ENCODE measurements at places on chromosomes 1 and 21.
A peak's percentile ranks its signal among the peaks of the same experiment; 100 is the strongest.

GRCh38 chr1:221567859-221568507 lies 173.9 kb downstream of the DUSP10 start:
- H3K4me1 ChIP-seq = peaks cover 8% of the 10 kb centered on the region
- no peak for DNase-seq
- no peak overlapping the region for H3K27ac ChIP-seq
- no peaks in the 10 kb centered on the region for H3K27me3 ChIP-seq

DNA sequence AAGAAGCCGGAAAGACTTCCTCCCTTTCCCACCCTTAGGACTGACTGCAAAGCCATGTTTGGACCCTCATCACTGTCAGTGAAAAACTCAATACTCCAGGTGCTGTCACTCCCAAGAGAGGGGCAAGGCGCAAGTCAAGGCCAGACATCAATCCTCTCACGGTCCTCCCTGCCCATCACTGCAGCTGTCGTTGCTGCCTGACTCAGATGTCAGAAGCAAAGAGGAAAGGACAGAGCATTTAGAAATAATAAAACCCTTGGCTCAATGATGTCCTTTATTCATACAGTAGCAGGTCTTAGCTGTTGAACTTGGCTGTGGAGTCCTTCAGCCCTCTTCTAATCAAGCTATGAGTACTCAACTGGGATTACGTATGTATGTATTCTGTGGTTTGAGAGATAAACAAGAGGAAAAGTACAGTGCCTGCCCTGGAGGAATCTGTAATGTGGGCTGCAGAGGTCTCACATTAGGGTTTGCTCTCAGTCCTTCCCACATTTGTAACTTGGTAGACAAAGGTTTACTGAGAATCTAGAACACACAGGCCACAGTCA lies 13.5 kb downstream of the SUSD4 start:
- no peaks in the 10 kb centered on the region for H3K36me3 ChIP-seq
- H3K27me3 ChIP-seq = no peaks in the 10 kb centered on the region
- peaks cover 18% of the 10 kb centered on the region for H3K4me1 ChIP-seq
- no peak overlapping the region for H3K27ac ChIP-seq
- no peak overlapping the region for H3K4me3 ChIP-seq
- no peak for DNase-seq

DNA sequence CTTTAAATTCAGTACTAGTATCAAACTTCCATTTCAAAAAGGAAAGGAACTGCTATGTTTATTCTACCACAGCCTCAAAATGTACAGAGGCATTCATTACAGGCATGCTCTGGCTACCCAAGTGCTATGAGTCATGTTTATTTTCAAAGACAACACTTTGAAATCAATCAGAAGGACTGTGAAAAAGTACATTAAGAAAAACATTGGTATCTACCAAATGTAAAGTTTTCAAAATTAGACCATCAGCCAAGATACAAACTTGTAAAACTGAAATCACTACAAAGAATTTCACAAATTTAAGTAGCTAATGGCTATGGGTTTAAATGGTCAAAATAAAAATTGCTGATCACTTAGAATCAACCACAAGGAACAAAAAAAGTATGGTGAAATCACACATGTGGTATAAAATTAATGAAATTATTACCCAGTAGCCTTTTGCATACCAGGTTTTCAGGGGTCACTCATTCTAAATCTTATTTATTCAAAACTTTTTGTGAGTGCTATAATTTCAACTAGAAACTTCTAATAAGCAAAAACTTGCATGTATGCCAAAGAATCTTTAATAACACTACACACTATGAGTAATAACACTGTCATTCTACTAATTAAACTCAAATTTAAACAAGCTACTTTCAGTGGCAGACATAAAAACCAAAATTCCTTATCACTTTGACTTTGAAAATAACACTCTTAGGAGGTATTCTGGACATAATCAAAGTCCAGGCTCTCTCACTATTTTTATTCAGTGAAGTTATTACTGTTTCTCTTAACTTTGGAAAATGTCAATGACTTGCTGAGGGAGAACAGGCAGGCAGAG lies 49.2 kb downstream of the ENAH start:
- DNase-seq = no peak
- no peaks in the 10 kb centered on the region for H3K27me3 ChIP-seq

GRCh38 chr21:16420031-16420724 lies 690.4 kb downstream of the USP25 start:
- H3K4me1 ChIP-seq = peaks cover 6% of the 10 kb centered on the region
- no peaks in the 10 kb centered on the region for H3K27me3 ChIP-seq
- H3K4me3 ChIP-seq = peak overlapping the region; percentile 54
- no peaks in the 10 kb centered on the region for H3K36me3 ChIP-seq
- peak overlapping the region; percentile 93 for H3K27ac ChIP-seq

- H3K4me3 ChIP-seq = no peak overlapping the region
- peaks cover 13% of the 10 kb centered on the region for H3K4me1 ChIP-seq
- no peak for DNase-seq
- H3K27me3 ChIP-seq = no peaks in the 10 kb centered on the region
Measured at GRCh38 chr21:34914239-34914638, 134.9 kb downstream of the RUNX1 start.

DNA sequence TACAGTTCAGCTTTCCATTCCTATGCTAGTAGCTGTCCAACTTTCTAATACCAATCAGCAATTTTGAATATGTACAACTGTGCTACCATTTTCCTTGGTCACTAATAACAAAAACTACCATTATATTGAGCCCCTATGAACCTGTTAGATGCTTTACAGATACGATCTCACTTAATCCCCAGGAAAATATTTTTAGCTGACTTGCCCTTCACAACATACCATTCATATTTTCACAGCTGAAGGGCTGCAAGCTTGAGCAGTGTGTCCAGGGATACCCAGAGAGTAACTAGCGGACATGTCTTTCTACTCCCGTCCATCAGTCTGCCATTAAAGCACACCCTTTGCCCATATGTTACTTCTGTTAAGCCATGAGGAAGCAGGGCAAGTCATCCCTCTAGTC lies 140.5 kb downstream of the SPATA46 start:
- H3K27ac ChIP-seq = no peak overlapping the region
- H3K4me1 ChIP-seq = no peaks in the 10 kb centered on the region
- no peaks in the 10 kb centered on the region for H3K36me3 ChIP-seq
- no peak for DNase-seq

DNA sequence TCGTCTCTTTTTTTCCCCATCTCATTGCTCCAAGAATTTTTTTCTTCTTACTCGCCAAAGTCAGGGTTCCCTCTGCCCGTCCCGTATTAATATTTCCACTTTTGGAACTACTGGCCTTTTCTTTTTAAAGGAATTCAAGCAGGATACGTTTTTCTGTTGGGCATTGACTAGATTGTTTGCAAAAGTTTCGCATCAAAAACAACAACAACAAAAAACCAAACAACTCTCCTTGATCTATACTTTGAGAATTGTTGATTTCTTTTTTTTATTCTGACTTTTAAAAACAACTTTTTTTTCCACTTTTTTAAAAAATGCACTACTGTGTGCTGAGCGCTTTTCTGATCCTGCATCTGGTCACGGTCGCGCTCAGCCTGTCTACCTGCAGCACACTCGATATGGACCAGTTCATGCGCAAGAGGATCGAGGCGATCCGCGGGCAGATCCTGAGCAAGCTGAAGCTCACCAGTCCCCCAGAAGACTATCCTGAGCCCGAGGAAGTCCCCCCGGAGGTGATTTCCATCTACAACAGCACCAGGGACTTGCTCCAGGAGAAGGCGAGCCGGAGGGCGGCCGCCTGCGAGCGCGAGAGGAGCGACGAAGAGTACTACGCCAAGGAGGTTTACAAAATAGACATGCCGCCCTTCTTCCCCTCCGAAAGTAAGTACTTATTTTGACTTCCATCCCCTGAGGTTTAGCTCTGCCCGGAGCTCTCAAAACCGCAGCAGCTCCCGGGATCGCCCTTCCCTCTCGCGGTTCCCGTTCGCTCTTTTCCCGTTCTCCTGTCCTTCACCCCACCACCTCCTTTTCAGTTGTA lies 1.5 kb downstream of the TGFB2 start:
- peak overlapping the region; percentile 83 for H3K27ac ChIP-seq
- H3K4me3 ChIP-seq = peak overlapping the region; percentile 67
- DNase-seq = peak; percentile 48
- H3K4me1 ChIP-seq = no peaks in the 10 kb centered on the region
- no peaks in the 10 kb centered on the region for H3K36me3 ChIP-seq

DNA sequence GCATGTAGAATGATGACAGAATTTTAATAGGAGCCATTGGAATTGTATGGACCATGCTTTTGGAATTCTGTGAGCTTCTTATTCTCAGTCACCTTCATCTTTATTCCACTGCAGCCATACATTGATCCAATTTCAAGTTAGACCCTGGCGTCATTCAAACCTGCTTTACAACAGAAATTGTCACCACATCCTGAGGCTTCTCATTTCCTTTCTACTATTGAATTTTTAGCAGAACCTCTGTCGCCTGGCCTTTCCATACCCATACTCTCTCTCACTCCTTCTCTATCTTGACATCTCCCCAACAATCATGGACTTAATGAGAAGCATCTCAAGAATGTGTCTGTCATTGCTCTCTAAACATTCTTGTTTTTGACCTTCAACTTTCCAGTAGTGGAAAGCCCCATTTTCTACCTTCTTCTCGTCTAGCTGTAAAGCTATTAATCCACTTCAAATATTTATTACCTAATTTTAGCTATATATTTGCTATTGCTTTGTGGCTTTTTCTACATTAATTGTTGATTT lies 74.1 kb downstream of the CRB1 start:
- H3K27ac ChIP-seq = no peak overlapping the region
- no peaks in the 10 kb centered on the region for H3K4me1 ChIP-seq
- DNase-seq = no peak
- no peaks in the 10 kb centered on the region for H3K27me3 ChIP-seq

- no peak overlapping the region for H3K27ac ChIP-seq
- H3K27me3 ChIP-seq = no peaks in the 10 kb centered on the region
- DNase-seq = no peak
- no peaks in the 10 kb centered on the region for H3K36me3 ChIP-seq
- H3K4me3 ChIP-seq = no peak overlapping the region
- no peaks in the 10 kb centered on the region for H3K4me1 ChIP-seq
Measured at GRCh38 chr1:64242895-64243756, 39.7 kb downstream of the UBE2U start.

- no peaks in the 10 kb centered on the region for H3K36me3 ChIP-seq
- H3K4me3 ChIP-seq = no peak overlapping the region
- H3K4me1 ChIP-seq = no peaks in the 10 kb centered on the region
- no peak for DNase-seq
Measured at GRCh38 chr1:190277107-190277506, 200.6 kb downstream of the BRINP3 start.

GRCh38 chr1:180386745-180387367 lies 115.5 kb downstream of the ACBD6 start:
- no peaks in the 10 kb centered on the region for H3K4me1 ChIP-seq
- no peak for DNase-seq
- H3K4me3 ChIP-seq = no peak overlapping the region
- H3K27ac ChIP-seq = no peak overlapping the region
- no peaks in the 10 kb centered on the region for H3K36me3 ChIP-seq

DNA sequence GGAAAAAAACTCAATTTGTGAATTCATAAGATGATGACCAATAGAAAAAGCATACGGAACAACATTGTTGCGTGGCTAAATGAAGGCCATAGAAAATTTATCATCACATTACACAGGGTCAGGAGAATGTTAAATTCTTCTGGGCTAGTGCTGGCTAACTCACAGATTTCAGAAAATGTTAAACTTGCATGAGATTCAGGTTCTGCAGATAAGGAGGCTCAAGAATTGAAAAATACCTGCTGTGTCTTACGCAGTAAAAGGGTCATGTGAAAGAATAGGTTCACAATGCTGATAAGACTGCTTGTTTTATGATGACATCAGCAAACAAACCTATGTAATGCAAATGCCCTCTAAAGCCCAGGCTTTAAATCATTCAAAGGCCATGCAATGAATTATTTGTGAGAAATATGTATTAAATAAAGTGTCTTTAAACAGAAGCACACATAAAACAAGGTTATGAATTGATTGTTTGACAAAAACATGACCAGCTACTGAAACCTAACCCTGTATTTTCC lies 378.8 kb downstream of the USP25 start:
- H3K36me3 ChIP-seq = no peaks in the 10 kb centered on the region
- no peaks in the 10 kb centered on the region for H3K27me3 ChIP-seq
- H3K4me3 ChIP-seq = no peak overlapping the region
- H3K27ac ChIP-seq = no peak overlapping the region
- DNase-seq = no peak

- no peaks in the 10 kb centered on the region for H3K36me3 ChIP-seq
- no peak overlapping the region for H3K27ac ChIP-seq
- DNase-seq = no peak
- H3K4me1 ChIP-seq = no peaks in the 10 kb centered on the region
- H3K27me3 ChIP-seq = no peaks in the 10 kb centered on the region
Measured at GRCh38 chr1:81543764-81544163, 257.0 kb upstream of the ADGRL2 start.

- H3K36me3 ChIP-seq = no peaks in the 10 kb centered on the region
- no peak overlapping the region for H3K27ac ChIP-seq
- no peak for DNase-seq
- H3K4me1 ChIP-seq = no peaks in the 10 kb centered on the region
- no peak overlapping the region for H3K4me3 ChIP-seq
- no peaks in the 10 kb centered on the region for H3K27me3 ChIP-seq
Measured at GRCh38 chr1:112322018-112322417, 74.0 kb upstream of the CTTNBP2NL start.

DNA sequence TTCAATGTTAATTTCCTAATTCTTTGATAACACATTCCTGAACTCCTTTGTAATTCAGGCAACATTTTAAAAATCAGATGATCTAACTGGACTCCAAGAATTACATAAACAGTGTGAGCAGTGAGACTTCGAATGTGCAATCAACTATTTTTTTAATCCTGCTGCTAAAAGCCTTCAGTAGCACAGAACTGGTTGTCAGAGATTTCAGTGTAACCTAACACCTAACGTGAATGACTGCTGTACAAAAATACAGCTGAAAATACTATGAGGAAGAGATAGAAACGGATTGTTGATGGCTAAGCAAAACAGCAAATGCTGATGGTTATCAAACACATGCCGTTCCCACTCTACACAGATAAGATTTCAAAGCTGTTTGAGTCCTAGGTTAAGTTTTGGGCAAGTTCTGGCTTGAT lies 46.1 kb downstream of the APP start:
- no peaks in the 10 kb centered on the region for H3K36me3 ChIP-seq
- H3K27me3 ChIP-seq = no peaks in the 10 kb centered on the region
- no peak overlapping the region for H3K4me3 ChIP-seq
- H3K4me1 ChIP-seq = peaks cover 21% of the 10 kb centered on the region
- no peak for DNase-seq

DNA sequence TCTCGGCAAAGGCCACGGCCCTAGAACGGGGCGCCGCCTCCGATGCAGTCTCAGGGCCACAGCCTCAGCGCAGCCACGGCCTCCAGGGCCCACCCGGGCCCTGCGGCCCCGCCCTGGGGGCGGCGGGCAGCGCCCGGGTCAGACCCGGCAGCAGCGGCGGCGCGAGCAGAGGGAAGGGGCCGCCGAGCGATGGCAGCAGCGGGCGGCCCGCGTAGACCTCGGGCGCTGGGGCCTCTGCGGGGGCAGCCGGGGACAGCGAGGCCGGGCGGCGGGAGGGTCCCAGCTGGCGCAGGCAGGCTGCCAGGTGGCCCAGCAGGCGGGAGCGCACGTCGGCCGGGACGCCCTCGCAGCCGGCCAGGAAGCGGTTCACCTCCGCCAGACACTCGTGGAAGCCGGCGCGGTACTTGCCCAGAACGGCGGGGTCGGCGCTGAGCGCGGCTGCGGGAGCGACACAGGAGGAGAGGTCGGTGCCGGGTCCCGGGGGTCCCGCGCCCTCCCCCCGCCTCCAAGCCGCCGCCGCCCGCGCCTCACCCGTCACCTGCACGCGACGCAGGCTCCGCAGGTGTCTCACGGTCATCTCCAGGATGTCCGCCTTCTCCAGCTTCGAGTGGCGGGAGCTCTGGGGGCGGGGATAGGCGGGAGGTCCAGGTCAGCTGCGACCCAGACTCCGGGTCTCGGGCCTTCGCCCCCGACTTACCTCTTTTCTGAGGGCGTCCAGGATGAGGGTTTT lies 737 bp downstream of the HES4 start:
- H3K27ac ChIP-seq = peak overlapping the region; percentile 89
- DNase-seq = no peak
- H3K4me3 ChIP-seq = peak overlapping the region; percentile 51
- no peaks in the 10 kb centered on the region for H3K27me3 ChIP-seq
- H3K4me1 ChIP-seq = peaks cover 6% of the 10 kb centered on the region

Measured in testis (tissue), 5 donors.